Endothelial cell of umbilical vein (primary cell): ENCODE measurements at places on chromosomes 5 and 9.

DNA sequence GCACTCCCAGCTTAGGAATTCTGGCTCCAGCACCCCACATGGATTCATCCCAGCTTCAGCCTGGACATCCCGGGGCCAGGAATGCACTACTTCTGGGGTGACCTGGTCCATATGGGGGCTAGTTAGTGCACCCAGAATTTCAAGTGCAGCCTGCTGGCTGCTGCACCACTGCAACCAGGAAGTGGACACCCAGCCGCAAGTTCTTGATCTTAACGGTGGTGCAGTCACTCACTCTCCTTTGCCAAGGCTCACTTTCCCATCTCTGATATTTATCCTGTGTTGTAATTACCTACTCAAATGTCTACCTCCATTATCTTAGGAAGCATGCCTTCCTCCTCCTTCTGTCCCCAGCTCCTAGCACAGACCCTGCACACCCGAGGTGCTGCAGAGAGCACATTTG lies 26.2 kb upstream of the RAB14 start:
- DNase-seq, result no peak

GRCh38 chr5:143121135-143121475 lies 282.4 kb downstream of the NR3C1 start:
- no peak for DNase-seq

DNA sequence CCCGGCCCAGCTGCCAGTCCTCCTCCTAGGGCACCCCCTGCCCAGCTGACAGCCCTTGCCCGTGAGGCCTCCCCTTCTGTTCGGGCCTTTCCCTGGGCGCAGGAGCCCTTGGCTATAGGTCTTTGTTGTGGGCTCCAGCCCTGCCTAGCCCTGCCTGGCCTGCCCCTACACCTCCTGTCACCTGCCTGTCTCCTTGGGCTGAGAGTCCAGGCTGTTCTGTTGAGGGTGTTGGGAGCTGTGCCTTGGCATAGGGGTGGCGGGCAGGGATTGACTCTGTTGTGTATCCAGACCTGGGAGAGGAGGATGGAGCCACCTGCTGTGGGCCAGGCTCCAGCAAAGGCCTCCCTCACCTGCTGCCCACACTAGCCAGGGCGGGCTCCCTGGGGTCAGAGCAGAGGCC lies 11.6 kb downstream of the FCN2 start:
- no peak for DNase-seq

GRCh38 chr9:81634915-81635516 lies 54.3 kb downstream of the TLE1 start:
- no peak for DNase-seq

- no peak for DNase-seq
These were observed 62.1 kb upstream of the CTXN3 start for GRCh38 chr5:127586811-127587210.

GRCh38 chr9:135000647-135001245 lies 83.0 kb upstream of the FCN1 start:
- DNase-seq, result no peak

- no peak for DNase-seq
These were observed 94.3 kb downstream of the INSYN2B start for GRCh38 chr5:169886033-169886432.

- DNase-seq, result no peak
These were observed 11.7 kb upstream of the GADD45G start for GRCh38 chr9:89592963-89593726.

GRCh38 chr9:124212381-124213050 lies 45.2 kb upstream of the NEK6 start:
- peak; percentile 71 for DNase-seq

DNA sequence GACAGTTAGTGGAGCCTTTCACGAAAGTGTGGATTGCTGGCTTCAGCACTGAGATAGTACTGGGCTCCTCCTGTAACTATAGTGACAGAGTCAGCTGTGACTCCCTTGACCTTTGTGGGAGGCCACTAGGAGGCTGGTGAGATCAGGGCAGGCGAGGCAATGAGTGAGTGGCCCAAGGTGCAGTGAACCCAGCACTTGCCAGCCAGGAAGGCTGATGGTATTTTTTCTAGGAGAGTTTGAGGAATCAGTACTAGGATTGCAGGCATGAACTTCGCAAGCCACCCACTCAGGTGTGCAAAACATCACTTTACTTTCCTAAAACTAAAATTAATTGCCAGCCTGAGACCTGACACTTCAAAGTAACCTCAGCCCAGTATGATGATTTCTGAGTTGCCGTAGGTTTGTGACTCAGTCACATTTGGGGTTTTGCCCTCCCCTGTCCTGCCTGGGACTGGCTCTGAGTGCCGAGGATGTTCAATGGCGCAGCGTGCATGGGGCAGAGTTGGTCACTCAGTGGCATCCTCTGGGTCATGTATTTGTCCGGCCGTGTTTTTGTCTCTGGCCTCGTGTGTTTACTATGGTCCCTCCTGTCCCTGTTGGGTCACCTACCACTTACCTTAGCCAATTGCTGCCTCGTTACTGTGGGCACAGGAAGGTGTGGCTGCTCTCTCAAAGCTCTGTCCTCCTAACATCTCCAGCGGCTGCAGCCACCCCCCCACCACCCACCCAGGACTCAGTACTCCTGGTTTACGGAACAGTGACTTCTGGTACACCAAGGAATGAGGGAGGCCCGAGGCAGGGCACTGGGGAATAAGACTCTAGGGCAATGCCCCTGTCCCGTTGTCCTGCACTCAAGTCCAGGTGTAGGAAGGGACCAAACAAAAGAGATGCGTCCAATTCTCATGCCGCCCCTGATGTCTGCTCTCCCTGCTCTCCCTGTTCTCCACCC lies 67.2 kb downstream of the IL31RA start:
- DNase-seq, result no peak

DNA sequence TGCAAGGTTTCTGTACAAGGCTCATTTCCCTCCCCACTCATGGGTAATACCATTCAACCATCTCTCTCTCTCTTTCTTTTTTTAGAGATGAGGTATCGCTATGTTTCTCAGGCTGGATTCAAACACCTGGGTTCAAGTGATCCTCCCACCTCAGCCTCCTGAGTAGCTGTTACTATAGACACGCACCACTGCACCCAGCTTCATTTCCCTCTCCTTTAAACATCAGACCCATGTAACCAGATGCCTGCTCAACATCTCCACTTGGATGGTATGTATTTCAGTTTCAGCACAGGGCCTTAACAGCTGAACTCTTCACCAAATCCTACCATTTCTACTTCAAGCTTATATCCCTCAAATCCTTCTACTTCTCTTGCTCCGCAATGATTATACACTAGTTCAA lies 117.4 kb downstream of the SSBP2 start:
- DNase-seq, result no peak

DNA sequence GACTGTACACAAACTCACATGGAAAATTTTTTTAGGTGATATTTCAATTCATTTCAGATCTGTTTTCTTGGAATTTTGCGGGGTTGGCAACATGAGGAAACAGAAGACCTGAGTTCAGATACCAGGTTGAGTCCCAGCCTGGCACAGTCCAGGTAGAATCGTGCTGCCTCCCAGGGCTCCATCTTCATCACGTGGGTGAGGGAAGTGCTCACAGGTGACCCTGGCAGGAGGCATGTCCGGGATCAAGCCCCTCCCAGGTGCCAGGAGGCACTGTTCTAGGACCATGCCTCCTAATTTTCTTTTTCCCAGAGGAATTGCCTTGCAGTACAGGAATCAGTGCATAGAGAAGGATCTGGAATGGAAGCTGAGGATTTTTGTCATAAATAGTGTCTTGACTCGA lies 318.3 kb upstream of the IRX4 start:
- no peak for DNase-seq

- DNase-seq, result no peak
These were observed 130.4 kb upstream of the POC5 start for GRCh38 chr5:75847561-75848021.

- no peak for DNase-seq
These were observed 76.2 kb upstream of the STXBP1 start for GRCh38 chr9:127535834-127536233.

- DNase-seq, result no peak
These were observed 24.8 kb downstream of the SARDH start for GRCh38 chr9:133713150-133713959.

GRCh38 chr9:34376596-34377403 lies at the start of gene MYORG:
MYORG (minus strand) TSS chr9:34376898; CDS start chr9:34372943, 3,955 bp downstream.
- DNase-seq, result peak; percentile 84

DNA sequence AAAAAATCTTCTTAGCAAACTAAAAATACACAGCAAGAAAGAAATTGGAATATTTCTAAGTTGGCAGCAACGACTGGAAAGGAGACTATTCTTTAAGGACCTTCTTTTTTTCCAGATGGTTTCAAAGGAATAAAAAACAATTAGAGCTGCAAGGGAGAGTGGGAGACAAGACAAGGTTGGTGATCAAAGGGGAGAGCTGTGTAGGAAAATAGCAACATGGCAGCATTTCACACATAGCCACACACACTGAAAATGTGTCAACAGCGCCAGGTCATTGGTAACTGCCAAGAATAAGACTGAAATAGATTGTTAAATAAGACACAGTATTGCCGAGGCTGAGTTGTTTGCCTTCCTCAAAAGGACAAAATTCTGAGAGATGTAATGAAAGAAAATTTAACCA lies 88.1 kb upstream of the TLE1 start:
- no peak for DNase-seq

- DNase-seq, result no peak
These were observed 34.5 kb upstream of the ORM1 start for GRCh38 chr9:114288193-114289091.

- no peak for DNase-seq
These were observed 116.2 kb downstream of the WNK2 start for GRCh38 chr9:93300175-93300572.

GRCh38 chr5:131536211-131536826 lies 98.7 kb downstream of the RAPGEF6 start:
- peak; percentile 10 for DNase-seq

- no peak for DNase-seq
These were observed 139.1 kb downstream of the PIP5K1B start for GRCh38 chr9:68844157-68844556.

- no peak for DNase-seq
These were observed 52.8 kb downstream of the ATP10B start for GRCh38 chr5:160799184-160799583.

- no peak for DNase-seq
These were observed 457 bp upstream of the IDNK start for GRCh38 chr9:83622433-83622938.

DNA sequence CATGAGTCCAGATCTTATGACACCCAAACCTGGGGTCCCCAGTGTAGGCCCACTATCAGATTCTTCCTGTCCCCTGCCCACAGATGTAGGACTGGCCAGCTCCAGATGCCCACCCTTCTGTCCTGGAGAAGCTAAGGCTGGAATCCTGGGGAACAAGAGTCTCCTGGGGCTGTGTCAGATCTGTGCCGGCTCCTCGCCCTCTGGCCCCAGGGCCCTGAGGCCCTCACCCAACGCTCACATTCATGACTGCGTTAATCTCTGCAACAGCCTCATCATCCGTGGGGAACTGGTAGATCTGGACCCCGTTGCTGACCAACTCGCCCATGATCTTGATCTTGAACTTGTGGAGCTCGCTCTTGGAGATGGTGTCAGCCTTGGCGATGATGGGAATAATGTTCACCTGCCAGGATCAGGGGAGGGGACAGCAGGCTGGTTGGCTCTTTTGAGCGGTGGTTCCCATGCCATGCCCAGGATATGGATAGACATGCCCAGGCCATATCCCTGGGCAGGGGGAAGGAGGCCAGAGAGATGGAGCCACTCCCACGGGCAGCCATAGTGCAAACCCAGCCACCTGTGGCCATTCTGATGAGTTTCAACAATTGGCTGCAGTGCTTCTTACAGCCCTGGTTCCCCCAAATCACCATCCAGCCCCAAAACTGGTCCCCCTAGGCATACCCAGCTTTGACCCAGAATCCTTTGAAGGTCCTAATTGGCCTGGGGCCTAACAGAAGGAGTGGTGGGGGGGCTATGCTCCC lies 14.6 kb downstream of the SEPTIN8 start:
- no peak for DNase-seq

DNA sequence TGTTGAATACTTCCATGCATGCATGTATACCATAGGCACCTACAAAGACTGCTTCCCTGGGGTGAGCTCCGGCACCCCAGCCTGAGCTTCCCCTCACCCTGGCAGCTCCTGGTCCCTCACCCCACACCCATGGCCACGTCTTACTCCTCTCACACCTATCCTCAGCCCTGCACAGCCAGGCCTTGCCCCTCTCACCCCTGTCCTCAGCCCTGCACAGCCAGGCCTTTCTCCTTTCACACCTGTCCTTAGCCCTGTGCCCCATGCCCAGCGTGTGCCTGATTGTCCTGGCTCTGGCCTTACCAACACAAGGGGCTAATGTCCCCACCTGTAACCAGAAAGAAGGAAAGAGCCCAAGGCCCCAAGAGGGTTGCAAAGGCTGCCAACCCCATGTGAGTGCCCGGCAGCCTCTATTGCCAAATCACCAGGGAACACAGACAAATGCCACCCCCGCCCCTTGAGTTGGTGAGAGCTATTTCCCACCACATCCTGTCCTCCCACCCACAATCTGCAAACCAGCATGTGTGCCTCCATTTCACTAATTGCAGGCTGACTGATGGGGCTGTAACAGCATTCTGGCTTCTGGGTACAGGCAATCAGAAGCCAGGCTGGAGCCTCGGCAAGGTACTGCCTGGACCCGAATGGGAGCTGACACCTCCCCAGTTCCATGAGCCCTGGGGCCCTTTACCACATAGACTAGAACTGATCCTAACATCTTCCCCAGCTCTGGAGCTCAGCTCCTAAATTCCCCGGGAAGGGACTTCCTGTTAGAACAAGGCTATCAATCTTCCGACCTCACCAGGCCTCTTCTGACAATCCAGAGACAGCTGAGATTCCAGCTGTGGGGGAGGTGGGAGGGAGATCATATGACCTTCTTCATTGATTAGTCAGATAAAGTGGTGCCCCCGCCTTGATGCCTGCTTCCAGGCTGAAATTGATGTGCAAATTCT lies 78.2 kb downstream of the FAM114A2 start:
- DNase-seq, result no peak

DNA sequence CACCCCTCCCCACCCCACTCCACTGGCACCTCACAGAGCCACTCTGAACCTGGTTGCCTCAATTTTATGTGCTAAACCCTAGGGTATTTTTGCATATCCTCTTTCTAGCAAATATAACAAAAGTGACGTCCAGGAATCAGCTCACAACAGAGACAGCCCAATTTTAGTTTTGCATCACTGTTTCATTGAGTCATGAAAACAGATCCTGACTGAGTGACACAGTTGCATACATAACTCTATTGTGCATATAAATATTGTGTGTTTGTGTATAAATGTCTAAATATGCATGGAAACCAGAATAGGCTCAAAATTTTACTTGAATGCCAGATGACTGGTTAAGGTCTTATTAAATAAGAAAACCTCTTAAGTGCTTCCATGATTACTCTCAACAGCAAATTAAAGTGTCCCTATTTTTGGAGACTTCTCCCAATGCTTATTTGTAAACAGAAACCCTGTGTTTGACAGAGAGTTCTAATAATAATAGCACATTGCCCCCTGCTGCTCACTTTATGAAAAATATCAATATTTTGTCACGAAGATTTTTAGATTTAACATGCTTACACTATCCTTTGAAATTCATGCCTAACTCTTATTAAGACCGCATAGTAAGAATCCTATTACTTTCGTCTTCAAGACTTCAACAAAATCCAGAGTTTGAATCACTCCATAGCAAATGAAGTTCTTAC lies 75.5 kb upstream of the PRRC1 start:
- peak; percentile 10 for DNase-seq
